ENCODE measurements at places on chromosomes 5 and 9.

- DNase-seq: no peak
These were observed 32.1 kb downstream of the SNX24 start for GRCh38 chr5:122877518-122877917.

GRCh38 chr9:71446106-71446472 is 322.2 kb downstream of the CEMIP2 start:
- DNase-seq: no peak

DNA sequence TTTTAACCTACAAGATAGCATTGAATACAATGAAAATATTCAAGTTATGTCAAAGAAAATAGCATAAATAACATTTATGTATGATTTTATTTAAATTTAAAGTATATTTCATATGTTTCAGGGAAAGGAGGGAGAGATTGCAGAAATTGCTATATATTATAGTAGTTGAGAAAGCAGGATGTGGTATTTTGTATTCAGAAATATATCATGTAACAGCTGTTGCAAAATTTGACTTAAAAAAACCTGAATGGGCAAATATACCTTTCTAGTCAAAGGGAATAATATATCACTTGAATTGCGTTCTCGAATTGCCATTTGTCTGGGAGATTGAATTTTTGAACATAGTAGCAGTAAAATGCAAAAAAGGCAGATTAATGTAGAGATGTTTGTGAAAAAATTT is 80.6 kb downstream of the PAM start:
- DNase-seq: no peak

GRCh38 chr5:15499528-15500324 is at the start of gene FBXL7:
Gene FBXL7, plus strand, starts transcription at chr5:15500180.
- DNase-seq: peak; percentile 78

- no peak for DNase-seq
These were observed 134.6 kb downstream of the PIK3R1 start for GRCh38 chr5:68350176-68350575.

GRCh38 chr9:100437860-100438805 is 11.2 kb downstream of the MSANTD3 start:
- DNase-seq: no peak

GRCh38 chr5:81077105-81077504 is 116.9 kb downstream of the RASGRF2 start:
- DNase-seq: no peak

DNA sequence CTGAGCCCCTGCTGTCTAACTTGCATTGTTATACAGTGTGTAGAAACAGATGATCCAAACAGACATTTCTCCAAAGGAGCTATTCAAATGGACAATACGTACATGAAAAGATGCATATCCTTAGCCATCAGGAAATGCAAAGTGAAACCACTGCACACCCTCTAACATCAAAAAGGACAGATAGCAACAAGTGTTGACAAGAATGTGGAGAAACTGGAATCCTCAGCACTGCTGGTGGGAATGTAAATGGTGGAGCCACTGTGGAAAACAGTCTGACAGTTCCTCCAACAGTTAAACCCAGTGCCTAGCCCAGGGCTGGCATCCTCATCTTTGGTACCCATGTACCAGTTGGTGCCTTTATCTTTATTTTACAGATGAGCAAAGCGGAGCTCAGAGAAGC is 8.5 kb downstream of the ORM2 start:
- DNase-seq: no peak

DNA sequence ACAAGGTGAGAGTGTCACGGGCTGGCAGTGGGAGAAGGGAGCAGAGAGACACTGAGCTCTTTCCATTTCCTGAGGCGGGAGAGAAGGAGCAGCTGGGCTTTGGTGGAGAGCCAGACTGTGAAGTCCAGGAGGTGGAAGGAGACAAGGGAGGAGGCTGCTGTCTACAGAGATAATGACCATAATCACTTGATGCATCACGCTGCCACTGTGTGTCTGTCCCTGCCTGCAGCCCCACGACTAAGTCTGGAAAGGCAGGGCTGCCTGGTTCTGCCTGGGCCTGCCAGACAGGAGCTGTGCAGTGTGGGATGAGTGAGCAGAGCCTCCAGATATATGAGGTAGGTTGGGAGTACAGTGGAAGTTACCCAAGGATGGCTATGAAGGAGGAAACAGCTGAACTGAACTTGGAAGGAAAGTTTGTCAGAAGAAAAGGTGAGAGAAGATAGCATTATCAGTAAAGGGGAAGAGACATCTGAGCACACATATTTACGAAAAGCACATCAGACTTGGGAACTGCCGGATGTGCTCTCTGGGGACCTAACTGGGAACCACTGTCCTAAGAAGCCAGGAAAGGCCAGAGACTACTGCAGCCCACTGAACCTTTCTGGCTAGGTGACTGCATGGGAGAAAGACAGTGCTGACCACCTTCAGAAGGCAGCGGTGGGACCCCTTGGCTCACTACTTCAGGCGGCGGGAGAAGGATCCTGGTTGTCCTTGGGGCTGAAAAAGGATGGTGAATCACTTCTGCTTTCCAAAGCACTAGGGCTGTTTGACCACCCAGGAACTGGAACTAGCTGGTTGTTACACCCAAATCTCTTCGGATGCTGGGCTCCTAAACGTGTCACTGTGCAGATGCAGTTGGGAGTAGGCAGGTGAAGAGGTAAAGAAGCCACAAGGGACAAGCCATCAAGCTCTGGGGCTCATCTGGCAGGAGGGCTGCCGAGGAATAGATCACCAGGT is 12.8 kb upstream of the DDX41 start:
- DNase-seq: no peak

- no peak for DNase-seq
These were observed 16.8 kb downstream of the GNAQ start for GRCh38 chr9:78014776-78015175.

- no peak for DNase-seq
These were observed 375.4 kb upstream of the IRX1 start for GRCh38 chr5:3220201-3220600.

DNA sequence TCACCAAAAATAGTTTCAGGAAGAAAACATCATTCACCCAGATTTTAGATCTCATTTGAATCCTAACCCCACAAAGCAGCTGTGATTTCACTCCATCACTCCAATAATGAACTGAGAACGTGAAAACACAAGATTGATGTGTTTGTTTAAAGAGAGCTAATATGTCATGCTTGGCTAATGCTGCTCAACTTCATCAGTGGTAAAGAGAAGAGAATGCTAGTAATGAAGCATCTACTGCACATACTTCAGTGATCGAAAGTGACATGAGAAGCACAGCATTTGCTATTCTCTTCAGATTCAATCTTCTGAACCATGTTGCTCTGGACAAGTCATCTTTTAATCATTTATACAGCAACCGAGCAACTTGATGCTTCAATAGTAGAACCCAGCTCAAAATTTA is 874.7 kb downstream of the EFNA5 start:
- no peak for DNase-seq

DNA sequence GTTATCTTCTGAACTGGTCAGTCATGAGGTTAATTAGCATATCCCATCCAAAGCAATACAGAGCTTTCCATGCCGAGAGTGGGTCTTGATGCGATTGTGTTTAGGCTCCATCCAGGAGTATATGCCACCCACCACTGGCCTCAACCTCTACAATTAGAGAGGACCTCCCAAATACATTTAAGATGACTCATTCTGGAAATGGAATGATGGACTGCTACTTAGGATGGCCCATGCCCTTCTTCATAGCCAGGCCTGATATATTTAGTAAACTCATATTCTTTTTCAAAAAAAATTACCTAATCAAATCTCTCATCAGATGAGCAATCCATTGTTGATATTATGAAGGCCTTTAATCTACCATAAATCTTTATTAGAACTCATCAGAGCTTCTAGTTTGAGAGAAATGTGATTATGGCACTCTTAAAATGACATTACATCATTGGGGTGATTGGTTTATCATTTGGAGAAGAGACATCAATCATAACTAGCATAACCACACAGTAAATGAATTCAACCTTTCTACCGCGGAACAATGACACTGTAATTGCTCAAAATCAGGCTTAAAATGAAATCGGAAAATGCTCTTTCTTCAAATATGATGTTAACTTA is 414.2 kb upstream of the WWC1 start:
- DNase-seq: no peak

DNA sequence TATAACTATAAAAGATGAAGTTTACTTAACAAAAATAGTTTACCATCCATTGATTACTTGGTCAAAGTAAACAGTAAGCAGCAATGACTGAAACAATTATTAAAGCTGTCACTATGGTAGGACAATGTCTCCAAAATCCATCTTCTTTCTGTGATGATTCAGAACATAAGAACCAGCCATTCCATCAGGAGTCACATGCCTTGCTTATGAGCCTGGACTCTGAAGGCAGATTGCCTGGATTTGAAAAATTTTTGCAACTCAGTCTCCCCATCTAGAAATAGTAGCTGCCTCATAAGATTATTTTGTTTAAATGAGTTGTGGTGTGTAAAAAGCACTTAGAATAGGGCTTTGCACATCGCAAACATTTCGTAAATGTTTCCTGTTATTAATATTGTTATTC is 136.2 kb downstream of the LIFR start:
- DNase-seq: no peak

- DNase-seq: no peak
These were observed 56.6 kb downstream of the ADAM19 start for GRCh38 chr5:157518963-157519362.
